ENCODE measurements at places on chromosomes 1 and 21.

- no peak for DNase-seq
These were observed 12.7 kb downstream of the CDCA8 start for GRCh38 chr1:37704966-37705365.

GRCh38 chr1:7478809-7479499 lies 292.1 kb upstream of the VAMP3 start:
- no peak for DNase-seq

DNA sequence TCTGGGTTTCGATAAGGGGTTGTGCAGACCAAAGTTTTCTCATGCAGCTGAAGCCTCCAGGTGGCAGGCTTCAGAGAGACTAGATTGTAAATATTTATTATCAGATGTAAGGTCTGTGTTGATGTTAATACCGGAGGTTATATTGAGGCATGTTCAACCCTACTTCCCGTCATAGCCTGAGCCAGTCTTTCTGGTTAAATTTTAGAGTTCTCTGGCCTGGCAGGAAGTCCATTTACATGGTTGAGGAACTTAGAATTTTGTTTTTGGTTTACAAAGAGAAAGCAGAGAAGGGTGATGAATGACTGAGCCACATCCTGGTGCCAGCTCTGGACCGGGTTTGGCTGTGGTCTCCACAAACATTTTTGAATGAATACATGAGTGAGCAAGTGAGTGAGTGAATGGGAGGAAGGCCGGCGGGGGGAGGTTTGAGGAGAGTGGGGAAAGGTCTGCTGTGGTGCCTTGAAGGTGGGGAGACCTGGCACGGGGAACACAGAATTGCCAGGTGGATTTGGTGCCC lies 218.5 kb downstream of the DISC1 start:
- no peak for DNase-seq

DNA sequence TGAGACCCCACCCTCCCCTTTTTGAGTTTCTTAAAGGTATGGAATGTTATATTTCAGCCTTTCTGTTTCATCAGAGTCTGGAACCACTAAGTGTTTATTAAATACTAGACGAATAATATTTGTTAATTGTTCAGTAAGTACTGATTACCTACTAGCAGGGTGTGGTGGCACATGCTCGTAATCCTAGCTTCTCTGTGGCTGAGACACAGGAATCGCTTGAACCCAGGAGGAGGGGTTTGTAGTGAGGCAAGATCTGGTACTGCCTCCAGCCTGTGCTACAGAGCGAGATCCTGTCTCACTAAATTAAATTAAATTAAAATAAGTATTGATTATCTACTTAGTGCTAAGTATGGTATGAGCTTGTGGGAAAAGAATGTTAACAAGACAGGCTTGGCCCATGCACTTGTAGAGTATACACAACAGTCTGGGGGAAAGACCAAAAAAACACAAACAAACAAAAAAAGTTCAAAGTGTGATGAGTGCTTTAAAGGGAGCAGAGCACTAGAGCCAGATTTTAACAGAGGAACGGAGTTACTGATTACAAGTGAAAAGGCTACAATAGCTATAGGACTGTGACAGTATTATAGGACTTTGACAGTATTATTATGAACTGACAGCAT lies 2.4 kb downstream of the CEPT1 start:
- no peak for DNase-seq

GRCh38 chr1:6249739-6250689 lies 6.0 kb downstream of the HES3 start:
- DNase-seq = no peak

- DNase-seq = no peak
These were observed 2.0 kb upstream of the ANGEL2 start for GRCh38 chr1:213017447-213018273.

- DNase-seq = no peak
These were observed 186.1 kb downstream of the TRABD2B start for GRCh38 chr1:47810964-47811682.

DNA sequence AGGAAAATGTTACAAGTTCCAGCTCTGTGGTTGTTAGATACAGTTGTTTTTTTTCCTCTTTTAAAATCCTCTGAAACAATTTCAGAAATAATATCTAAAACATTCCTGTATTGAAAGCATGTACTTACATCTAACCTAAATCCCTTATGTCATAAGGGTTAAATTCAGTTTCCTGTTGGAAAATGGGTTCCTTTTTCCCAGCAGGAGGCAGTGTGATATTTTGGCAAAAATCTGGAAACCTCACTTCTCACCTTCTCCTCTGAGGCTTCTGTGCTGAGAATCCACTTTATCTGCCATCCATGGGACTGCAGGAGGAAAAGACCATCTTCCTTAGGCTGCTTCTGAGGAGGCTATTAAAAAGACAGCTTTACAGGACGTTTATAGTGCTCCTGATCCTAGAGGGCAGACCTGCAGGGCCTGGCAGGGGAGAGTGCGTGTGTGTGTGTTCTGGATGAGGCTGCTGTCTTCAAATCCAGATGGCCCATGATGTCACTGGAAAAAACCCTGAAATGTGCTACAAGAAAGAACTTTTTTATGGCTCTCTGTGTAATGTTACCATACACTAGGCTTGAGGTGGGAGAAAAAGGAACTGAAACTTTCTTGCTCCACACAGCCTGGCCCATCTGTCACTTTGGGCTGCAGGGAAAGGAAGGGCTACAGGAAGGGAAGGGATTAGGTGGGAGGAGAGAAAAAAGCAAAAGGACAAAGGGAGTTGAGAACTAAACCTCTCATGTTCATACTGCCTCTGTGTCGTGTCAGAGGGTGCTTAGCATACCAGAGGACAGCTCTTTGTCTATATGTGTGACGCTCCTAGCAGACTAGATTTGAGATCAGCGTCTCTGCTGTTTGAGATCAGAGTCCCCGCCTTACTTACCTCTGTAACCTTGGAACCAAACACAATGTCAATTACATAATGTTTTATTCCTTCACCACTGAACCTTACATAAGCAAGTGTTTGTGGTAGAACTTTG lies 379.2 kb upstream of the SPAG17 start:
- peak; percentile 73 for DNase-seq

DNA sequence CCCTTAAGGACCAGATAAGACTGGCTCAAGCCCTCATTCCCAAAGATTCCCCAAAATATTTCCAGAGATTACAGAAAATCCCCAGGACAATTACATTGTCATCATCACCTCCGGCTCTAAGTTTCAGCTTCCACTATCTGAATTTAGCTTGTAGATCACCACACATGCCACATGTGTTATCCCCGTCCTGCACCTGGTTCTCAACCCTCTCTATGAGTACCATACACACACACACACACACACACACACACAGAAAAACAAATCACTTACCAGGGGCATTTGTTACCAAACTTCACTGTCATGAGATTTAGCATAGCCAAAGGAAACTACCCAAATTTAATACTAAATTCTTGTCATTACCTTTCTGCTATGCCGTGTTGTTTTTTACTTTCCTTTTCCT lies 15.4 kb upstream of the TSPAN1 start:
- peak; percentile 52 for DNase-seq

GRCh38 chr1:7002728-7003127 lies 217.5 kb downstream of the CAMTA1 start:
- DNase-seq = no peak

DNA sequence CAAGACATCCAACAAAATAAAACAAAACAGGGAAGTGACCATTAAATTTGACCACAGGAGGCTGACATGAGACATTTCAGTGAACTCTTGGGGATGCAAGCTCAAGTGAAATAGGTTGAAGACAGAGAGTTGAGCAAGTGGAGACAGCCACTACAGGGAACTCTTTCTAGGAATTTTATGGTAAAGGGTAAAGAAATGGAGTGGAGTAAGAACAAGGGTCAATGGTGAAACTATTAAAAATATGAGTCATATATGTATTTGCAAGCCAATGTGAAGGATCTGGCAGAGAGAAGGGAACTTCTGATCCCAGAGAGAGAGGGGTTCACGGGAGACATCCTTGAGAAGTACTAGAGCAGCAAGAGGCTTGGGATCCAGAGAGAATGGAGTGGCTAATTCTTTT lies 9.1 kb upstream of the TRABD2B start:
- no peak for DNase-seq

- no peak for DNase-seq
These were observed 69.6 kb downstream of the HSPA13 start for GRCh38 chr21:14313300-14313699.

DNA sequence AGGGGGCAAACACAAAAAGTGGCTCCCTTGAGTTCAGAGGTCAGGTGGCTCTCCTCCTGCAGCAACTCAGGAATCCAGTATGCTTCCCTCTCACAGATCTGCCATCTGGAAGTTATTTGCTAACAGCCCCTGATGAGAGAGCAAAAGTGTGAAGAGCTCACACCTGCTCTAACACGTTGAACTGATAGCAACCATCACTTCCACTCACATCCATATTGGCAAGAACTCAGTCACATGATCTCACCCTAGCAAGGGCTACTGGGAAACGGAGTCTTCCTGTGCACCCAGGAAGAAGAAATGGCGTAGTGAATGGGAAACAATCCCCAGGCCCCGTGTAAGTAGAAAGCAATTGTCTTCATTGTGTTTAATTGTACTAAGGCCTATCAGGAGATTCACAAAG lies 20.7 kb upstream of the SLC45A1 start:
- no peak for DNase-seq

- DNase-seq = no peak
These were observed 14.9 kb downstream of the SLC45A3 start for GRCh38 chr1:205665201-205666045.

GRCh38 chr1:143735764-143736461 lies 235.9 kb downstream of the FAM72C start:
- no peak for DNase-seq

GRCh38 chr1:117608758-117609157 lies 2.9 kb downstream of the TENT5C start:
- DNase-seq = no peak

DNA sequence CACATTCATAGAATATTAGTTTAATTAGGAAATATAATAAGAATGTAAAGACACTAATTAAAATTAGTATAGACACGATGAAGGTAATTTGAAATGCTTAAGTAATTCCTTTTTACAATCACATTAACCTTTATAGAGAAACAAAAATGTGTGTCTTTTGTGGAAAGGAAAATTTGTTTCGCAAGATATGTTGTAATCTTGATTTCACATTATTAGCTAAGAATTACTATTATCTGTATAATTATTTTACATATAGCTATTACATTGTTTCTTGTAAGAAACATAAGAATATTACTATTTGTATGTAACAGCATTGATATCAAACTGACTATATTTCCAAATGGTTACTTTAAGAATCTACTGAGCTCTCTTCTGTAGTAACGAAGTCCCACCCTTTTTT lies 111.2 kb downstream of the PTPRC start:
- no peak for DNase-seq

DNA sequence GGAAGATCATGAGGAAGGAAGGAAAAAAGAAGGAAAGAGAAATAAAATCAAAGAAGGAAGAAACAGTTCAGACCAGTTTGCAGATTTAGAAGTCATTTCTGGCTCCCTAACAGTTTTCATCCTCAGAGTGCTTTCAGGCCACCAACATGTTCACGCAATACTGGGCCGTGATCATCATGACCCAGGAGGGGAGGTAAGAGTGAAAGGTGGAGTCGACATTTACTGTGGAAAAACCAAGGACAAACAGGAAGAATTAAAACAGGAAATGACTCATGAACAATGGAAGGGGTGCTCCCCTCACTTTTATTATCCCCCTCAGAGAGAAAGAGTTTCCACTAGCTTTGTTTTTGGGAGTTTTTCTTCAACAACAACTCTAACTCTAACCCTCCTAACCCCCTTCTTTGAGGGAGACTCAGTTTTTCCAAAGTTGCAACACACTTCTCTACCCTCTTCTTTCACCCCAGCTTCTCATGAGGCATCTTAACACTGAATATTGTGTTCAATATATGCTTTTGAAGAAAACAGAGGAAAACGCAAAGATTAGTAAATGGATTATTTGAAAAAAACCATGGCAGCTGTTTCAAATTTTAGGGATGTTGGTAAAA lies 60.4 kb downstream of the VANGL2 start:
- DNase-seq = no peak

All from SJCRH30 (cell line).